NCI-H1436 (cell line): ENCODE measurements at places on chromosomes 3 and 15.

- peak; percentile 97 for DNase-seq
Measured at GRCh38 chr3:154323891-154324738, at the start of gene DHX36. Gene DHX36 (minus strand): TSS chr3:154324487. CDS start chr3:154324416, 71 bp downstream.

DNA sequence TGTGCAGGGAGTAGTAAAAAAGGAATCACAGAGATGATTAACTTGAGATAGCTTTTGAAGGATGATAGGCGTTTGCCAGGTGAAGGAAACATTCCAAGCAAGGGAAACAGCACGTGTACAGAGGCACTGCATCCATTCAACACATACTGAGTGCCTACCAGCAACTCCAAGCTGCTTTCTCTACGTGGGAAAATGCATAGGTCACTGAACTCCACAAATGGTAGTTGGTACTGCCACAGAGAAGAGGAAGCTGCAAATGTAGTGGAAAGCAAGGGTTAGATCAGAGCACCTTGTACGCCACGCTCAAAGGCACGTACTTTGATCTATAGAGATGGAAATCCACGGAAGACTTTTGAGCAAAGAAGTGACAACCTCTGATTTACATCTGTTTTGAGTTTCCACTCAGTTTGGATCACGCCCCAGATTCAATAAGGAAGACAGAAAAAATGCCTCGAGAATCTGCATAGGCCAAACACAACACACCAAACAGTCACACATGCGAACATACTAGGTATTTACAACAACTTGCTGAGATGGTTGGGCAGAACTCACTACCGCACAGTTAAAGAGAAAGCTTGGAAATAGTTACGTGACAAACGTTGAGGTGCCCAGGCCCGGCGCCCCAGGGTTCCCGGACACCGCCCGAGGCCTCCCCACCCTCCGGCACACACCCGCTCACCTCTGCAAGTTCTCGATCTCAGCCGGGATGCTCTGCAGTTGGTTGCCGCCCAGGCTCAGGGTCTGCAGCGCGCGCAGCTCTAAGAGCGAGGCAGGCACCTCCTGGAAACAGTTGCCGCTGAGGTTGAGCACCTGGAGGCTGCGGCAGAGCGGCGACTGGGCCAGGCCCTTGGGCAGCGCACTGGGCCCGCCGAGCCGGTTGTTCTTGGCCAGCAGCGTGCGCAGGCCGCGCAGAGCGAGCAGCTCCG lies 826 bp downstream of the LRRC58 start:
- peak; percentile 59 for DNase-seq

DNA sequence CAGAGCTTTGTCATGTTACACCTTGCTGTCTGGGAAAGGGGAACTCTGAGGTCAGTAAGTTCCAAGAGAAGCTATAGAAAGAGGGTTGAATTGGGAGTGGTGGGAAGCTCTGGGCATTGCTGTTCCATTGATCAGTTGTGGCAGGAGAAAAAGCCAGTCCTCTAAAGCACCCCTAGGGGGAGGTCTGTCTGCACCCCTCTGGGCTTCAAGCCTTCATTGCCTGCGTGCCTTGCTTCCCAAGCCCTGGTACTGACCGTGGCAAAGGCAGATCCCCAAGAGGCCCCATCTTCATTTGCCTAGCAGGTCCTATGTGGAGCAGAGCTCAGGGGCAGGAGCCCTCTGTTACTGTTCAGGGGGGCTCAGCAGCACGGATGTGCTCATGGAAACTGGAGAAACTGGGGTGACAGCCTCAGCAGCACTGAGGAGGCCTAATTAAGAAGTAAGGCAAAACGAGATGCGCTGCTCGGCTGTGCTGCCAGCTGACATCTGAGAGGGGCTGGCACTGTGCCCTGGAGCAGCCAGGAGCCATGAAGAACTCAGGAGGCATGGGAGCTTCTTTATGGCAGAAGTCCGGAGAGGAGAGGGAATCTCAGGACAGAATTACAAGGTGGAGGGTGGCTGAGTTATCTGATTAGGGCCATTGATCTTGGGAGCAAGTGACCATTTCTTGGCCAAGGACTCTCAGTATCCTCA lies 270.9 kb downstream of the RPLP1 start:
- peak; percentile 39 for DNase-seq

DNA sequence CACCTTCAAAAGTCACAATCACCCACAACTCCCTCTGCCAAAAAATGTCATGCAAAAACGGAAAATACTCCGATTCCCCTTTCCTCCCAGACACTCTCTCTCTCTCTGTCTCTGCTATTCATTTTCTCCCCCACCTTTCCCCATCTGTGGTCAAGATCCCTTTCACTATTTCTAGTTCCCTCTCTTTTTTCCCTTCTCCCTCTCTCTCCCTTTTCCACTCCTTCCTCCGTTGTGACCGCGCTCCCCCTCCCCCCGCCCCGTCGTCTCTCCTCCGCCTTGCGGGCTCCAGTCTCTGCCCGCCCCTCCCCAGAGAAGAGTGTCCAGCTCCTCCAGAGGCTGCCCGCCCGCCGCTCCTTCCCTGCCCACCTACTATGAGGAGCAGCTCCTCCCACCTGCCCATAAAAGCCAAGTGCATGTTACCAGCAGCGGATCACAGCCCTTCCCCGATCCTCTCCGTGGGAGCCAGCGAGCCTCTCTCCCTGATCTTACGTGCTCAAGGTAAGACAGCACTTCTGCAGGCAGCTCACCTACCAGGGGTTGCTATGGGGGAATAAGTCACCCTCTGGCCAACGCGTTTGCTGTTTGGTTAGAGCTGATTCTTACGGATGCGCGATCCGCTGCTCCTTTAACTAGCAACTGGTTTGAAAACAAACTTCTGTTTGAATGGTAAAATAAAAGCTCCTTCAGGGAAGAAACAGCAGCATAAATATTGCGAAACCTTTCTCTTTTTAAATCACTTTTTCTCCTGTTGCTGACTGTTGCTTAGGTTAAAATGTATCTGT lies at the start of gene COL8A1:
Gene COL8A1 (plus strand): TSS at position 428 of the 782 bp plus-strand sequence. CDS start 152,089 bp downstream, outside the sequence.
- DNase-seq, result no peak

DNA sequence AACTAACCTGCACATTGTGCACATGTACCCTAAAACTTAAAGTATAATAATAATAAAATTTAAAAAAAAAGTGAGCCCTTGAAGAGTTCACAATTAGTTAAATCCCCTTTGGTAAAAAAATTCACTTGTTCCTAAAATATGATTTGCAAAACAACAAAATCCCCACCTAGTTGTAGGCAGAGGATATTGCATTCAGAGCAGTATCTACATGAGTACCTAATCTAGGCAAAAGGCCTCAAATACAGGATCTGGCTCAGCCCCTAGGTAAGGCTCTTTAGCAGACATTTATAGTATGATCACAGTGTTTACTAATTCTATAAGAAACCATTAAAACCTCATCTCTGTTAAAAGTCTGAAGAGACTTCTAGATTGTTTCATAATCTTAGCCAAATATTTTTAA lies 89.3 kb upstream of the CCDC80 start:
- DNase-seq, result no peak
